CD4-positive, alpha-beta T cell treated with Interleukin-1 beta for 1 hour (primary cell): ENCODE measurements at places on chromosomes 2 and 18.

DNA sequence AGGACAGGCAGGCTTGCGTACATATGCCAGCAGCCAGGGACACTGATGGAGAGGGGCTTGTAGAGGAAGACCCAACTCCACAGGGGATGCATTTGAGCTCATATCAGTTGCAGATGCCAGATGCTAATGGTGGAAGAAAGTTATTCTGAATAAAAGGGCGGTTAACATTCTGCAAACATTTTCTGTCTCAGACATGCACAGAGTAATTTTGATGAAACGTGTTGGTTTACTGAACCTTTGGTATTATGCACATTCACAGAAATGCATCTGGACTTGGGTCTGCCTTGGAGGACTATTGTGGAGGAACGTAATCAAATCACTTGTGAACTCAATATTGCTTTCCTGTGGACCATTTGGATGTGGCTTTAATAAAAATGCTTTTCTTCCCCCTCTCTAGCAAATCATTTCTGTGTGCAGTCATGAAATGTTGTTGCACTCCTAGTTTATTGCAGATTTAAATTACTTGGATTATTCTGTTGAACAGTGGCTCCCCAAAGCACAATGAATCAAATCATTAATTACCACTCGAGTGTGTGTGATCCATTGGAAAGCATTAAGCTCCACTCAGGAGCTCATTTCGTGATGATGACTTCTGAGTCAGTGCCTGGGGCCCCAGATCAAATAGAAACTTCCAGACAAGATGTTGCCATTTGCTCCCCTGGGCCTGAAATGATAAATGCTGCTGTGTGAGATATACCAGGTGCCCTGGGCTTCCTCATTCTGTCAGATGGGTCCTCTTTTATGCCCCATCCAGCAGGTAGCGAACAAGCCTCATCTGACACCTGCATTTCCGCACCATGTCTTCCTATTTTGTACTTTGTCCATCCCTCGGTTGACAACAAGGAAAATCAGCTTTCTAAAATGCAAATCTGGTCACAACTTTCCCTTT, 697.0 kb upstream of the HS6ST1 start:
- no peak for DNase-seq

- no peak for DNase-seq
Observed at GRCh38 chr18:59846814-59847490, 52.8 kb upstream of the PMAIP1 start.

- no peak for DNase-seq
Observed at GRCh38 chr2:168024459-168024858, 222.9 kb downstream of the STK39 start.

- no peak for DNase-seq
Observed at GRCh38 chr2:220451438-220451837, 824.0 kb downstream of the SLC4A3 start.

GRCh38 chr18:70422391-70422965, 133.6 kb downstream of the SOCS6 start:
- DNase-seq, result no peak

DNA sequence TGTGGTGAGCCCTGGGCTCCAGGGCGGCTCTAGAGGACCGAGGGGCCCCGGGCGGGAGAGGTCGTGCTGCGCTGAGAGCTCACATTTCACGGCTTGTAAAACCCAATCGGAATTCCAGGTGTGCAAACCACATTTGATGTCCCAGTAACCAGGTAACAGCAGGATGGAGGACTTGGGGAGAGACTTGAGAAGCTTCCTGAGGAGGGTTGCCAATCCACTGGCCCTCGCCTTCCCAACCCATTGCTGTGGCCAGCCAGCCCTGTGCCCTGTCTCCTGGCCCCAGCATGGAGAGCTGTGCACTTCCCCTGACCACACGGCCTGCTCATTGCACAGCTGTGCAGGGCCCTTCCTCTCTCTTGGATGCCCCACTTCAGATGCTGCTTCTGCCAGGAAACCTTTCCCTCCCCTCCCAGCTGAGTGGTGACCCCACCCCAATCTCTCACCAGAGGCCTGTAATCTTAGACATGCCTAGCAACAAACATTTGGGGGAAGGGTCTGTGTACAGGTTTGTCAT, 39.6 kb downstream of the ASB1 start:
- no peak for DNase-seq

DNA sequence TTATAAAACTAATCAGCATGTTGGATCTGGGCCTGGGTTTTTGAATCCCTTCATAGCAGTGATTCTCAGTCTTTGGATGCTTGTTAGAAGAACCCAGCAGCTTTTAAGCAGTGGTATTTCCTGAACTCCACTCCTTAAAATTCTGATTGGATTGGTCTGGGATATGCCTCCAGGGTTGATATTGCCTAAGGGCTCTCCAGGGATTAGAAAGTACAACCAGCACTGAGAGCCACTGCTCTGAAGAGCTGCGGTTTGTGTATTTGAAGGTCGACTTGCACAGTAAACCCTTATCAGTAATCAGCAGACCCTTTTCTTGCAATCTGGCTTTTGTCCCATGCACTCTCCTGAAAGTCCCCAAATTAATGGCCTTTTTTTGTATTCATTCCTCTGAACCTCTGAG, 17.0 kb upstream of the RBMS1 start:
- DNase-seq, result no peak

GRCh38 chr2:103484906-103485305, 723.1 kb downstream of the TMEM182 start:
- no peak for DNase-seq

DNA sequence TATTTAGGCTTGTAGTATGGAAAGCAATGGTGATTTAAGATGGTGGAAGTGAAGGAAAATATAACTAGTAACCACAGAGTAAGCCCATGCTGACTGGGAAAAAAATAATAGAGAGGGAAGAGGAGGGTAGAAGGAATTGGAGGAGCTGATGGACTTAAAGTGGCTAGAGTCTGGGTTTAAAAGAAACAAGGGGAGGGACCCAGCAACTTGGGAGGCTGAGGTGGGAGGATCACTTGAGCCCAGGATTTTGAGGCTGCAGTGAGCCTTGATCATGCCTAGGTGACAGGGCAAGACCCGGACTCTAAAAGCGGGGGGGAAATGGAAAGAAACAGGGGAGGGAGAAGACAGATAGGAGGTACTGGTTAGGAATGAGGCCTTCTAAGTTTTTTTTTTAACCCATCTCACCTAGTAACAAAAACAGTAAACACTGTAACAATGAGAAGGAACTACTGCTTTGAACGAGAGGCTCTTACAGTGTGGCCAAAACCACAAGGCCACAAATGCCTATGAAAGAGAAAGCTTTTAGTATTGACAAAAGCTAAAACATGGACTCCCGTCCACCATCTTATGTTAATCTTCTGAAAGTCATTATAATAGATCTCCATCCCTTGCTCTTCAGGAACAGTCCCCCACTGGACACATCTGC, 26.6 kb downstream of the METTL8 start:
- no peak for DNase-seq

- no peak for DNase-seq
Observed at GRCh38 chr2:178069551-178069950, 3.0 kb downstream of the PDE11A start.

DNA sequence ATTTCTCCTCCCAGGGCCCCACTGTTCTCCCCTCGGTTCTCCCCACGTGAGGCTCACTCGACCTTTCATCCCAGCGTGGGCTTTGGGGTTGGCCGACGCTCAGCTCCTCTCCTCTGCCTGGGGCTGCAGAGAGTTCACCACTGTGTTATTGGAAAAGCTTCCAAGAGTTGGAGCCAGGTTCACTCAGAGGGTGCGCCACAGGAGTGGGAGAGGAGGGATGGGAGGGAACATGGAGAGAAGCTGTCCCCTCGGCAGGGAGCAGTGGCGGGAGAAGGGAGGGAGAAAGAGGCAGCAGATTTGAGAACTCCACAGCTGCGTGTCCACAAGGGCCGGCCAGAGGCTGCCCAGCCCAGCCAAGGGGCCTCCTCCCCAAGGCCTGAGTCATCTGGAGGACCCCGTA, 197.1 kb upstream of the SMAD2 start:
- no peak for DNase-seq

DNA sequence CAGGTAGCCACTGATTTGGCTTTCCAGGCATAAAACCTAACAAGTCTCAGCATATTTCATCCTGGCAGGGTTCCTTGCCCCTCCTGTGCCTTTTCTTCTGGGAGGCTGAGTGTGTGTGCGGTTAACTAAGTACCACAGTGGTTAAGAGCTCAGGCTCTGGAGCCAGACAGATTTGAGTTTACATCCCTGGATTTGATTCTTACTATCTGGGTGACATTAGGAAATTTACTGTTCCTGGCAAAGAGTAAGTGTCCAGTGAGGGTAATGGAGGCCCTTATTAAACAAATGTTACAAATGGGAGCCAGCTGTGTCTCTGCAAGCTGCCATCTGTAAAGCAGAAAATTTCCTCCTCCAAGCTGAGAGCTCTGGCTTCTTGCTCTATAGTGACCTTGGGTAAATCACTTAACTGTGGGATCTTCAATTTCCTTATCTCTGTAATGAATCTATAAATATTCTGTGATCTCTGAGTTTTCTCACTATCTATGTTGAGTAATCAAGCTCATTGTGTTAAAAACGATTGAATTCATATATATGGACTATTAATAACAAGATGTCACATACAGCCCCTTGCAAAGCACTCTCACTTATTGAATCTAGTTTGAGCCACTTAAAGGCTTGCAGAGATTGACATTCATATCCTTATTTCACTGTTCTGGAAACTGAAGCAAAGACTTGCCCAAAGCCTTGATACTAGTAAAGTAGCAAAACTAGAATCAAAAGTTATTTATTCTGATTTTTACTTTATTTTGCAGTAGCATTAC, 6.5 kb upstream of the COBLL1 start:
- DNase-seq, result no peak

DNA sequence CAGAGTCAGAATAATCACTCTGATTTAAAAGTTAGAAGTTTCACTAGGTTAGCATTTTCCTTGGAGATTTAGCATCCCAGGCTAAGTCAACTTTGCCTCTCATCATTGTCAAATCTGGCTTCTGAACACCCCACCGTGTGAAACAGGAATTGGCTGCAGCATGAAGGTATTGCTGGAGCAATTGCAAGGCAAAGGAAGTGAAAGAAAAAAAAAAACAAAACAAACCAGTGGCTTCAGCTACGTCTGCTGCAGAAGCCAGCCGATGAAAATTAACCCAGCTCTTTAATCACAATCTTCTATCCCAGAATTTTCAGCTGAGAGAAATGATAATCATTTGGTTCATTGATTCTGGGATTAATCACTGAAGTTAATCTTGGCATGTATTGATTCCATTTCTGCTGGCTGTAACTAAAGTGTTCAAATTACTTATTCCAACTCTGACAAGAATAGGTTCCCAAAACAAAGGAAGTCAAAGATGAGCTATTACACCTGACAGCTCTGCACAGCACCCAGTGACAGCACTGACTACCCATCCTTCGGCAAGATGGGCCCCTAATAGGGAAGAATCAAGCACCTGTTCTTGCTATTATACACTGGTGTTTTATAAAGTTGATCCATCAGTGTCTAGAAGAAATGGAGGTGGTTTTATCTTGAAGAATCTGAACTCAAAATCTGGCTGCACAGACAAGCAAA, 42.7 kb upstream of the REG3G start:
- DNase-seq, result no peak

- no peak for DNase-seq
Observed at GRCh38 chr2:144712550-144712940, 192.6 kb upstream of the ZEB2 start.

- no peak for DNase-seq
Observed at GRCh38 chr2:170481201-170481600, 233.9 kb upstream of the SP5 start.

GRCh38 chr18:37294951-37295350, 270.6 kb downstream of the CELF4 start:
- DNase-seq, result no peak

DNA sequence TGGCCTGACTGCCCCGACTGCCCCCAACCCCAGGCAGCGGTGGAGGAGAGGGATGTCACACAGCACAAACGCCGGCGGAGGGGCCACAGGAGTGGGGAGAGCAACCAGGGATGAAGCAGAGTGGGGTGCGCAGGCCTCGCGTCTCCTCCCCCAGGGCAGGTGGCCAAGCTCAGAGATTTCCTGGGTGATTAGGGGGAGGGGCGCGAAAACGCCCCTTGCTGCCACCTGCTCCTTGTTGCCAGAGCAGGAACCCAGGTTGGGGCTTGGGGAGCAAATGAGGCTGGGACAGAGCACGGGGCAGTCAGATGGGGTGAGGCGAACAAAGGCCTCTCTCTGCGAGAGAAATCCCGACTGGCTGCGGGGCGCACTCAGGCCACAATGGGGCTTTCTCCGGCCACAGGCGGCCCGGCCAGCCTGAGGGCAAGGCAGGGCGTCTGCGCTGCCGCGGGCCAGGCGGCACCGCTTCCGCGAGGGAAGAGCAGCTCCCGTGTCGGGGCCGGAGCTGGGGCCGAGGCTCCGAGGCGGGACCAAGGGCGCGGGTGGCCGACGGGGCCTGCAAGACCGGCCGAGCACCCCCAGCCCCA, 11.5 kb downstream of the TEX44 start:
- DNase-seq, result no peak

- no peak for DNase-seq
Observed at GRCh38 chr2:215262741-215263362, 49.0 kb upstream of the ATIC start.

DNA sequence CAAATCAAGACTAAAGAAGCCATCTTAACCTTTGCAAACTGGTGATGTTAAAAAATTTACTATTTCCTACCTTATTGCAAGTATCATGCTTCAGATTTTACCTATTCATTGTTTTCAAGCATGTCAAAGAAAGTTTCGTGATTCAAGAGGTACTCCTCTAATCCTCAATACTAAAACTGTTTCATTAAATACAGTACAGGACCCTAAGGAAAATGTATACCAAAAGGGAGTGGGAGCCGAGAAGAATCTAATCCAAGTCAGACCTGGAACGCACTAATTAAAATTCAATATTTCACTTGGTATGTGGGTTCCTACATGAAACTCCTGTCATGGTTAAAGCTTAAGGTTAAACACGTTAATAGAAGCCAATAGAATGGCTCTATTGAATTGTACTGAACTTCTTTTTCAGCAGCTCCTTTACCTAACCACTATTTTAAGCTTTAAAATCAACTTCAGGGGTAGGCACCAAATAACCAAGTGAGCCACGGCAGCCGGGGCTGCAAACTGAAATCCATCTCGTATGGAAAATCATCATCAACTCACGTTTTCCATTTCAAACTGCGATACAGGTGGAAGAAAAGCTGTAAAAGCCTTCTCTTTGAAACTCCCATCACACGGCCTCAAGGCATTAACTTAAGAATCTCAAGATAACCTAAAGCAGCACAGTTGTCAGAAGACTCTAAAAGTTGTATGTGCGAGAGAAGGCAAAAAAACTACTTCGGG, 188.8 kb downstream of the ZEB2 start:
- DNase-seq, result no peak

- peak; percentile 74 for DNase-seq
Observed at GRCh38 chr18:44838971-44839666, 158.4 kb downstream of the SETBP1 start.

- no peak for DNase-seq
Observed at GRCh38 chr2:68747413-68747812, 12.8 kb downstream of the ARHGAP25 start.

DNA sequence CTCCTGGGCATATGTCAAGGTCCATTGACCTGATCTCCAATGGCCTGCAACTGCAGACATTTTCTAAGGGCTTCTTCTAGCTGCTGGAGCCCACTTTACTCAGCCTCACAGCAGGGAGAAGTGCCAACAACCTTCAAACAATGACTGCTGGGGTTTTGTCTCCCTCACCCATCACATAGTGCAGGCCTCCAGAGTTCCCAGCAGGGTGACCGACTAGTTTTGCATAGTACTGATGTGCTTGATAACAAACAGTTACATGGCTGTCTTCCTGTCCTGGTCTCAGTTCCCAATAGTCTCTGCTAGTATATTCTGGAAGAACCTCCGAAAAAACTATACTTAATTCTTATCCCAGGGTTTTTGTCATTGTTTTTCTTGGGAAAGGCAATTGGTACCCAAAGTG, 10.4 kb upstream of the NETO1 start:
- DNase-seq, result no peak

- no peak for DNase-seq
Observed at GRCh38 chr2:30372826-30373225, 74.2 kb upstream of the LCLAT1 start.
